Liver (tissue), 10 donors: ENCODE measurements at places on chromosomes 6 and 20. TPM values are rescaled to one million over a fixed set of nuclear protein-coding genes. Genes with fewer than 3 reads are reported as not detected.

Gene TNFRSF6B
- not detected for total RNA-seq

Gene PPP2R5D
- 13.9 TPM for total RNA-seq

Gene SPTLC3
- total RNA-seq, result 30.4 TPM

Gene ADGRF4
- not detected for total RNA-seq

Gene DDX43
- total RNA-seq, result 0.14 TPM

Gene GGTLC1
- total RNA-seq, result not detected

Gene WFDC10B
- total RNA-seq, result not detected

Gene MEI4
- total RNA-seq, result 0.84 TPM

Gene ZSCAN23
- 0.42 TPM for total RNA-seq

DNA sequence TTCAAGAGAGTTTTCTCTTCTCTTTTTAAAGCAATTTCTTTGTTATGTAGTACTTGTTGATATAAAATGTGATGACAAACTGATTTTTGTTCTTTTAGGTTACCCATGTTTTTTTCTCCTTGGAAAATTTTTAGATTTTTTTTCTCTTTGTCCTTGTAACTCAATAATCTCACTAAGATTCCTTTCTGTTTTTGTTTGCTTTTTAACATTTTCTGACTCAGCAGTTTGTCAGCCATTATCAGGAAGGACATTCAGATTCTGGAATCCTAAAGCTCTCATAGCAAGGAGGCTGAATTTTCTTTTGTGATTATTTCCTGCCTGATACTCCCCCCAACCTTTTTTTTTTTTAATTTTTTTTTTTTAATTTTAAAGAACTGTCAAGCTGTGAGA is 75.2 kb upstream of the CITED2 start:
- no peak overlapping the region for H3K27ac ChIP-seq
- DNase-seq, result no peak
- no peaks in the 10 kb centered on the region for H3K36me3 ChIP-seq
- no peak overlapping the region for H3K4me3 ChIP-seq

GRCh38 chr6:138486249-138487101 is 12.8 kb downstream of the NHSL1 start:
- H3K4me1 ChIP-seq, result peaks cover 35% of the 10 kb centered on the region
- H3K27me3 ChIP-seq, result no peaks in the 10 kb centered on the region
- H3K36me3 ChIP-seq, result no peaks in the 10 kb centered on the region
- no peak for DNase-seq

DNA sequence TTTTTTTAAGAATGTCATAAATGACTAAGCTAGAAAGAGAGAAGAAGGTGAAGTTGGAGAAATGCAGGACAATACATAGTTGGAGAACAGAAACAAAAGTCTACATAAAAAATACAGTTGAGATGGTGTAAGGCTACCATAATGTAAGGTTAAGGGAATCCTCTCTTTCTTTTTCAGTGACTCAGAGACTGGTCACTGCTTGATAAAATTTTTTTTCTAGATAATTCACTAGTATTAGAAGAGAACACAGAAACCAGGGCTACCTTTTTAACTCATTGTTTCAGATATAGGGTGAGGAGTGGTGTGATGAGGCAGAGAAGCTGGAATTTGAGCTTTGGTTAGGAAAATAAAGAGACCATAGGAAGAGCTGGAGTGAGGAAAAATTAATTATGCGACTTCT is 18.2 kb upstream of the EDN1 start:
- H3K4me3 ChIP-seq, result no peak overlapping the region
- H3K27ac ChIP-seq, result no peak overlapping the region
- no peaks in the 10 kb centered on the region for H3K27me3 ChIP-seq
- no peak for DNase-seq
- H3K4me1 ChIP-seq, result no peaks in the 10 kb centered on the region

- H3K4me3 ChIP-seq, result no peak overlapping the region
- no peaks in the 10 kb centered on the region for H3K27me3 ChIP-seq
- H3K36me3 ChIP-seq, result no peaks in the 10 kb centered on the region
- peaks cover 3% of the 10 kb centered on the region for H3K4me1 ChIP-seq
- no peak for DNase-seq
- H3K27ac ChIP-seq, result no peak overlapping the region
These were observed 118.9 kb downstream of the TMEM170B start for GRCh38 chr6:11656491-11656890.

GRCh38 chr6:25056130-25056529 is 120.4 kb upstream of the RIPOR2 start:
- H3K4me3 ChIP-seq, result no peak overlapping the region
- DNase-seq, result no peak
- no peaks in the 10 kb centered on the region for H3K27me3 ChIP-seq

DNA sequence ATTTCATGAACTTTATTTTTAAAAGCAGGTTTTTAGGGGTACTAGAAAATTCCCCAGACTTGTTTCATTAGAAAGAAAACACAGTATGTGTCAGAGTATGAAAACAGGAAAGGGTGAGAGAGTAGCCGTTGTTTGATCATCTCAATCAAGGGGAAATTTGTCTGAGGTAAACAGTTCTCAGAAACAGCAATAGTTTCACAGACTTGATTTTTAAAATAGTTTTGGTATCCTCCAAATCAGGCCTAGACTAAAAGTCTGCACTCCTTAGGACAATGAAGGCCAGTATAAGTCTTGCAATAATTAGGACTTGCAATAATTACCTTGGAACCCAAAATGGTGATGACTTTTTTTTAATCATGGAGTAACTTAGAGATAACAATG is 176.6 kb upstream of the TAB2 start:
- H3K36me3 ChIP-seq, result no peaks in the 10 kb centered on the region
- no peaks in the 10 kb centered on the region for H3K4me1 ChIP-seq
- no peak overlapping the region for H3K4me3 ChIP-seq
- no peaks in the 10 kb centered on the region for H3K27me3 ChIP-seq
- no peak for DNase-seq
- peak overlapping the region; percentile 4 for H3K27ac ChIP-seq

DNA sequence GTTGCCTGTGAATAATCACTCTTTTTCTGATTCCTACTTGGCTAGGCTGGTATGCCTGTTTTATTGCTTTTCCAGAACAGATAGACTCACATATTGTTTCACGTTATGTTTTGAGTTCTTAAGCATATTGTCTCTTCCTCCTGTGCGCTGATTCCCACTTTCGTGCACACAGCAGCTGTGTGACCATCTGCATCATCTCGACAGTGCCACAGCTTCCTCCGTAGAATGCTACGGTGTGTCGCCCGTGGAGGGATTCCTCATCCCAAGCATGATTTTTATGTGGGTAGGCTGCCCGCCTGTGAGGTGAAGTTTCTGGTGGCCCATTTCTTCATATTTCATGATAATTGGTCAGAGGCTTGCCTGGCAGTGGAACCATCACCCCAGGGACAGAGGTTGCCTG is 31.8 kb downstream of the PLCB4 start:
- no peaks in the 10 kb centered on the region for H3K36me3 ChIP-seq
- H3K4me1 ChIP-seq, result no peaks in the 10 kb centered on the region
- H3K27me3 ChIP-seq, result no peaks in the 10 kb centered on the region

GRCh38 chr6:149129371-149130077 is 188.0 kb upstream of the TAB2 start:
- H3K27me3 ChIP-seq, result no peaks in the 10 kb centered on the region
- no peak overlapping the region for H3K27ac ChIP-seq
- H3K4me3 ChIP-seq, result no peak overlapping the region

- DNase-seq, result no peak
- no peaks in the 10 kb centered on the region for H3K27me3 ChIP-seq
- H3K27ac ChIP-seq, result no peak overlapping the region
- H3K4me3 ChIP-seq, result no peak overlapping the region
- no peaks in the 10 kb centered on the region for H3K4me1 ChIP-seq
These were observed 74.9 kb upstream of the SMLR1 start for GRCh38 chr6:130752267-130752666.

- H3K27ac ChIP-seq, result no peak overlapping the region
- H3K36me3 ChIP-seq, result peaks cover 17% of the 10 kb centered on the region
- no peak overlapping the region for H3K4me3 ChIP-seq
- H3K27me3 ChIP-seq, result no peaks in the 10 kb centered on the region
These were observed 5.6 kb downstream of the FBXO9 start for GRCh38 chr6:53070806-53071205.

GRCh38 chr20:24867556-24867955 is 81.5 kb upstream of the CST7 start:
- no peak overlapping the region for H3K27ac ChIP-seq
- H3K27me3 ChIP-seq, result no peaks in the 10 kb centered on the region
- H3K4me1 ChIP-seq, result no peaks in the 10 kb centered on the region
- no peak overlapping the region for H3K4me3 ChIP-seq
- no peak for DNase-seq

GRCh38 chr6:37134036-37134395 is 35.9 kb upstream of the PIM1 start:
- peak overlapping the region; percentile 81 for H3K27ac ChIP-seq
- no peak for DNase-seq
- H3K4me3 ChIP-seq, result no peak overlapping the region
- no peaks in the 10 kb centered on the region for H3K27me3 ChIP-seq
- no peaks in the 10 kb centered on the region for H3K36me3 ChIP-seq

GRCh38 chr20:13418263-13419229 is 197.5 kb downstream of the ISM1 start:
- H3K4me3 ChIP-seq, result no peak overlapping the region
- H3K27me3 ChIP-seq, result no peaks in the 10 kb centered on the region
- no peak for DNase-seq
- H3K36me3 ChIP-seq, result no peaks in the 10 kb centered on the region
- peak overlapping the region; percentile 60 for H3K27ac ChIP-seq

DNA sequence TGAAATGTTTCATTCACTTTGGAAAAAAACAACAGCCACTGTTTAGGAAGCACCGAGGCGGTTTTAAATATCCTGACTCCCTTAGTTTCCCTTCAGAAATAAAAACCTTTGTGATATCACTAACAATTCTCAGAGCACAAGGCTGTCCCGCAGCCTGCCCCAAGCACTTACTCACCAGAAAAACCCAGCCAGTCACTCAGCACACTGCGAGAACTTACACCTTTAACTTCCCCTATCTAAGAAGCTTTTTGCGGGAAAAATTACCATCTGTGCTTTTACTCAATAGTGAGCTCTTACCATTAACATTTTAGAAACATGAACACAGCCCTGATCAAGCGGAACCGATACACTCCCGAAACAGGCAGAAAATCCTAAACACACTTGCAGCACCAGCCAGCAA is 9.3 kb downstream of the ZBTB46 start:
- H3K4me3 ChIP-seq, result no peak overlapping the region
- H3K27me3 ChIP-seq, result no peaks in the 10 kb centered on the region
- no peak for DNase-seq
- H3K27ac ChIP-seq, result no peak overlapping the region

GRCh38 chr6:5159162-5159561 is 74.0 kb downstream of the PPP1R3G start:
- H3K27me3 ChIP-seq, result no peaks in the 10 kb centered on the region
- H3K36me3 ChIP-seq, result no peaks in the 10 kb centered on the region
- H3K4me3 ChIP-seq, result no peak overlapping the region
- H3K4me1 ChIP-seq, result no peaks in the 10 kb centered on the region
- no peak for DNase-seq

DNA sequence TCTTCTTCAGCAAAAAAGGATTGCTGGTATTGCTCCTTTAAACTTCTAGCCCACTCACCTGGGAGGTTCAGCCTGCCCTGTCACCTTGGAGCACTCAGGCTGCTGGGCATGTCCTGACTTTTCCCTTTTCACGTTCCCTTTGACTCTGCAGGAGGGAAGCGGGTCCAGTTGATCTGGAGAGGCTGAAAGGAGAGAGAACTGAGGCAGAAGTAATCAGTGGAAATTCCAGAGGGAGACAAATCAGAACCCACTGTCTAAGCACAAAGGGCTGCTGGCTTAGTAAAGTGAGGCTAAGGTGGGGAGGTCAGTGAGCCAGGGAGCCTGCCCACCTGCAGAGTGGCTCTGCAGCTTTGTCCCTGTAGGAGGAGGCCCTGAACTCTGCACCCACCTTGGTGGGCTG is 9.7 kb upstream of the SYNDIG1 start:
- no peak for DNase-seq
- H3K27me3 ChIP-seq, result no peaks in the 10 kb centered on the region
- H3K4me3 ChIP-seq, result no peak overlapping the region
- H3K4me1 ChIP-seq, result no peaks in the 10 kb centered on the region

DNA sequence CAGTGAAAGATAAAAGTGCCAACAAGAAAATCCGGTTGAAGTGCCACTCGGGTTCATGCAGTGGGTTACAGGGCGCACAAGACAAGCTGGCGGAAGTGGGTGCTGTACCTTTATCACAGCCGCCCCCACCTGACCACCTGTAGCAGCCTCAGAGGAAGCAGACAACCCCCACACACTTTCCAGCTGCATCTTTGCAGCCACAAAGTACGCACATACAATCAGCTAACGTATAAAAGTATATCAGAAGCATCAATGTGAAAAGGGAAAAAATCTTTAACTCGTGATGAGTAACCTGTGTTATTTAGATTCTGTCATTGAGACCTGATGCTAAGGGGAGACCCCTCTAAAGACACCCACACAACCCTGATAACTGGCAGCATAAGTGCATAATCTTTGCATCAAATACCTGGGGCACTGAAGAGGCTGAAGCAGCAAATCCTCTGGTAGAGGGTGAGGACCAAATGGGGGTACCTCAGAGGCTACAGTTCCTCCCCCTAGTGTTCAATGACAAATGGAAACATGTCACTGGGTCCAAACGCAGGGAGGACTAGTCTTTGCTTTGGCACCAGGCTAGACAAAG is 22.1 kb downstream of the BACH2 start:
- no peak overlapping the region for H3K27ac ChIP-seq
- no peaks in the 10 kb centered on the region for H3K4me1 ChIP-seq
- DNase-seq, result no peak
- no peak overlapping the region for H3K4me3 ChIP-seq

- no peak for DNase-seq
- no peak overlapping the region for H3K27ac ChIP-seq
- H3K4me3 ChIP-seq, result no peak overlapping the region
- H3K36me3 ChIP-seq, result no peaks in the 10 kb centered on the region
These were observed 3.2 kb upstream of the EEF1A2 start for GRCh38 chr20:63501818-63502670.

GRCh38 chr6:153840039-153840850 is 198.8 kb upstream of the OPRM1 start:
- no peaks in the 10 kb centered on the region for H3K4me1 ChIP-seq
- H3K27ac ChIP-seq, result no peak overlapping the region
- H3K4me3 ChIP-seq, result no peak overlapping the region
- no peaks in the 10 kb centered on the region for H3K36me3 ChIP-seq
